Stimulated activated naive CD8-positive, alpha-beta T cell treated with anti-CD3 and anti-CD28 coated beads, Interleukin-15, amount 100 ng/mL, for 72 hours (primary cell): ENCODE measurements at places on chromosomes 4 and X.

DNA sequence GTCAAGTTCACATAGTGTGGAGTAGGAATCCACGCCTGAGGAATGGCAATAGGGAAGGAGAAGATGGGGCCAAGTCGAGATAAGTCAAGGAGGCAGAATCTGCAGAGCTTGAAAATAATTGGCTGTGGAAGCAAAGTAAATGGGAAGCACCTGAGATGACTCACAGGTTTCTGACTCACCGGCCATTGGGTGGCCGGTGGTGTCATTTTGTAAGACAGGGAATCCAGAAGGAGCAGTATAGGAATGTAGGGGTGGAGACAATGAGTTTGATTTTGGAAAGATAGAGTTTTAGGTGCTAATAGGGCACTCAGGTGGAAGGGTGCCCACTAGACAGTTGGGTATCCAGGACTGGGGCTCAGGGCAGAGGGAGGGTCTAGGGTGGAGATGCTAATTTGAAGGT lies 201.0 kb upstream of the MAMLD1 start:
- no peak for DNase-seq

DNA sequence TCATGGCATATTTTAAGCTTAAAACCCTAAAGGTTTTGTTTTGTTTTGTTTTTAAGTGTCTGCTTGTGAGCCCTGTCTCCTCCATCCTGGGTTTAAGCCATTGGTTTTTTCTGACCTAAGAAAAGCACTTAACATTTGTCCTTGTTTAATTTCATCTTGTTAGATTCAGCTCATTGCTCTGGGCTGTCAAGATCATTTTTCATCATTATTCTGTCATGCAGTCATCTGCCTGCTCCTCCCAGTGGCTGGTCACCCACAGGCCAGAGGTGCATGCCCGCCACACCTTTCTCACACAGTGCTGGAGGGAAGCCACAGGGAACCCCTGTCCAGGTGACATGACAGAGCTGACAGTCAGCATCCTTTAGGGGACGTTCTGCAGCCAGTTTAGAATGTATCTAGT lies 11.7 kb upstream of the REELD1 start:
- no peak for DNase-seq

GRCh38 chr4:138507522-138507921 lies 265.4 kb upstream of the SLC7A11 start:
- no peak for DNase-seq

- DNase-seq: no peak
These were observed 110.7 kb upstream of the PPP2R3B start for GRCh38 chrX:497186-498014.

- no peak for DNase-seq
These were observed 144.0 kb upstream of the ADAMTS3 start for GRCh38 chr4:72712997-72713396.

DNA sequence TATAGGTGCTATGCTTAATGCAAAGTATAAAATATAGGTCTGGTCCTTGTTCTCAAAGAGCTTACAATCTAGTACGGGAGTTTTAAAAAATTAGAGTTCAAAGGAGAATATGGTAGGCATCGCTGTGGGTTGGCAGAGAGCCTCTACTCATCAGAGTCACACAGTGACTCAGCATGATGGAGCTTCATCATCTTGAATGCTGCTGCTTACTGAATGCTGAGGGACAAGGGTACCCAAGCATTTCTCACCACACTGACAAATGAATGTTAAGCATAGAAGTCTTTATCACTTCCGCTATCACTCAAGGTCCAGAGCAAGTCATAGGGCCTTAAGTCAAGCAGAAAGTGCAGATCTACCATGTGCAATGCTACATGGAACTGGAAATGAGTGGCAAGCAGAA lies 268.6 kb upstream of the IGFBP7 start:
- DNase-seq: no peak
